CMK (cell line): ENCODE measurements at places on chromosomes 1 and 21.

- no peak for DNase-seq
Observed at GRCh38 chr1:163115887-163116286, 46.7 kb downstream of the RGS4 start.

DNA sequence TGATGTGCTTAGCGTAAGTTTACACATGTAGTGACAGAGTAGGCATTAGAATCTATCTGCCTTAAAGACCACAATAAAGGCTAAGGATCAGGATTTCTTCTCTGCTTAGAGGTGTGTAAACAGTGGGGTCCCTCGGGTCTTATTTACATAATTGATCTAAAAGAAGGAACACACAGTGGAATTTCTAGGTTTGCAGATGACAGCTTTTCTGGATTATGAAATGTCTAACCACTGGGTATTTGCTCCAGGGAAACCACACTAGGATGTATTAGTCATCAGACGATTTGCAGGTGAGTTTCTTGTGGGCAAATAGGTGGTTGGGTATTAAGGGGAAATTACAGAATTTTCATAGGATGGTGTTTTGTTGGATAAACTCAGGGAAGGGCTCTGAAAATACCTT lies 5.8 kb downstream of the LRRC8D start:
- DNase-seq: no peak

GRCh38 chr1:168480997-168481396 lies 62.8 kb downstream of the XCL2 start:
- DNase-seq: no peak

GRCh38 chr1:77446841-77447555 lies 165.2 kb downstream of the AK5 start:
- no peak for DNase-seq

DNA sequence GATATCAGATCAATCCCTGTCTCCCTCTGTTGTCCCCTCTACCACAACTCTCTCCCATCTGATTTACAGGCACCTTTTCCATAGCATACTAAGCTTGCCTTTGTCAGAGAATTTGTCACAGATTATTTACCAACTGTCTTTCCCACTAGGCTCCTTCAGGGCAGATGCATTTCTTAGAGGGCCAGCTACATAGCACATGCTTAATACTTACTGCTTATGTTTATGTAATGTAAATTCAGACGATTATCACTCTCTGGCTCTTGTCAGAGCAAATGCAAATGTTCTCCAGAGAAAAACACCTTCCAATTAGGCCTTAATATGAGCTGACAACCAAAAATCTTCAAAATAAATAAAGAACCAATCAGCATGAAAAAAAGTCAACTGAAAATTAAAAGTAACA lies 15.3 kb upstream of the RABGGTB start:
- no peak for DNase-seq
